ENCODE measurements at places on chromosomes 11 and 22.
A peak's percentile ranks its signal among the peaks of the same experiment; 100 is the strongest.

DNA sequence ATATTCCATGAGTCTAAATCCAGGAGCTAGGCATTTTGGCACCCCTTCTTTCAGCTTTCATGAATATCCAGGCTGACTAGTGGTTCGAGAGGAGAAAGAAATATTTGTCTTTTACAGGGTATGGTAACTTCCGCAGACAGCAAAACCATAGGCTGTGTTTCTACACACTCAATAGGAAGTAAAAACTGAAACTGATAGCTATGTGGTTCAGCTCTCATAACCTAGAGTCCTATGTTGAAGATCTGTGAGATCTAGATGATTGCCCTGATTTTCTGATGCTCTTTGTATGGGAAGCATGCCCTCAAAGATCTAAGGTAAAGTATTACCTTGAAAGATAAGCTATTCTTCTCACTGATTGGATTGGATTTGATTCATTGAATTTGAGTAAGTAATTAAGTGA lies 118.3 kb downstream of the CD44 start:
- DNase-seq = no peak

- DNase-seq = no peak
Measured at GRCh38 chr11:71294846-71295600, 42.6 kb upstream of the SHANK2 start.

DNA sequence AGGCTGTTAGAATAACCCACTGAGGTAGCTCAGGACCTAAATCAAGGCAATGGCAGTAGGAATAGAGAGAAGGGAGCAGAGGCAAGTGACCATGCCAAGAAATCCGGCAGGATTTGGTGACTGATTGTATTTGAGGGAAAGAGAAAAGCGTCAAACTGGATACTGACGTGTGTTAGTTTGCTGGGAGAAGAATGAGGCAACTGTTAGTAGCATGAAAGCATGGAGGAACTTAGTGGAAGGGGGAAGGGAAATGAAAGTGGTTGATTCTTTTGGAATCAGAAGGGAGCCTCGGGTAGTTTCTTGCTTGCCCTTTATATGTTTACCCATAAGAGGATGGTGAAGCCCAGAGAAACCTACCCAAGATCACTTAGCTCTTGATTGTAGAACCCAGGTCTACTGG lies 8.3 kb downstream of the PPFIBP2 start:
- no peak for DNase-seq

GRCh38 chr22:23089633-23090456 lies 19.5 kb downstream of the GNAZ start:
- DNase-seq = no peak

DNA sequence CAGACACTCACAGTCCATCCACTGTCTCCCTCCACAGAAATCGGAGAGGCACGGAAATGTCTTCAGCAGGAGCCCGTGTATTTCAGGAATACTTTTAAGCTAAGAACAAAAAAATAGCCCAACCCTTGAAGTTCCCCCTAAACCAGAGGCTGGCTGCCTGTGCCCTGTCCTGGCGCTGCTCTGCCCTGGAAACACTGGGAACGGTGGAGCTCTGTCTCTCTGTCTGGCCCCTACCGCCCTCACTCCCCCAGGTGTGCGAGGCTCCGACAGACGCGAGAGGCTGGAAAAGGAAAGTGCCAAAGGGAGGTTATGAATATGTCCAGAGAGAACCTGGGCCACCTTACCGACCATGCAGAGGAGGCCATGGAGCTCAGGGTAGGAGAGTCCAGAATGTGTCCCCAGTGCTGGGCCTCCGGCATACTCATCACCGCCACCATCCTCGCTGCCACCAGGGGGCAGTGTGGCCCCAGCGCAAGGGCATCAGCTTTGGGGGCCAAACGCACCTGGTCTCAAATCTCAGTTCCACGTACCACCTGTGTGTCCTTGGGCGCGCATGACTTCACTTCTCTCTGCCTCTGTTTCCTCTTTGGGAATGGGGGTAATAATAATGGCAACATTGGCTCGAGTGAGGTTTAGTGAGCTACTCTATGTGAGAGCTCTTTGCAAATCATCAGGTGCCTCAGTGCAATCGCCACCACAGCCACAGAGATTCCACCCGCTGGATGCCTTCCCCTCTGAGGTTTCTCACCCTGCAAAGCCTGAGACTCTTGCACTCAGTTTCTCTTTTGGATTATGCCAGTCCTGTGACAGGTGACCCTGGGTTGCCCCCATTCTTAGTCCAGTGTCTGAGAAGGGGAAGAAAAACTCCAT lies 10.4 kb upstream of the SLCO2B1 start:
- DNase-seq = peak; percentile 66

- no peak for DNase-seq
Measured at GRCh38 chr11:4665424-4665823, 21.6 kb downstream of the OR51E1 start.

DNA sequence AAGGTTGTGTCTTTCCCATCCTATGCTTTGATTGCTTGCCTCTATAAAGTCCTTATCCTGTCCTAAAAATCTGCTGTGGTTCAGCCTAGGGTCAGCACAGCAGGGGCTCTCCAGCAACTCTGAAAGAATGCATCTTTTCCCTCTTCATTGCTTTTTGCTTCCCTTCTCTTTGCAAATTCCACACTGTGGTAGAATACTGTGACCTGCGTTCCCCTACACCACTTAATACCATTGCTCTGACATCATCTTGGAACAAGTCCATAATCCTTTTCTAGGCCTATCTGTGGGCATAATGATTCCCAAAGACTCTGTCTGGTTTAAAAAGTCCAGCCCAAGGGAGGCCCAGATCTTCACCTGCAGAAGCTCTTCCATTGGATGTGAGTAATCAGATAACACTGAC lies 177.7 kb downstream of the NAV2 start:
- peak; percentile 82 for DNase-seq

DNA sequence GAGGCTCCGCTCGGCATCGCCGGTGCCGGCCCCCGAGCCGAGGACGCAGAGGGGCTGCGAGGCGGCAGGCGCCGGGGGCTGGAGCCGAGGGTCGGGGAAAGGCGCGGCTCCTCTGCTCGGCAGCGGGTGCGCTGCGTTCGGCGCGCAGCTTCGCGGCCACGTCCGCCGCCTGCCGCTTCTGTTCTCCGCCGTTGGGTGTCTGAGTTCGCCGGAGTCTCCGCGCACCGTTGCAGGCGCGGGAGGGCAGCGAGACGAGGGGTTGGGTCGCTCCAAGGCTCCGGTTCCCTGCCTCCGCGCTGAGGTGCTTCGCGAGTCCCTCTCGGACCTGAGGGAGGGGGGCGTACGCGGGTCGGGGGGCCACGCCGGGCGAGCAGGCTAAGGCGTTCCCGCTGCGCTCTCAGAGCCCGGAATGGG lies 347 bp downstream of the MN1 start:
- DNase-seq = no peak

- DNase-seq = no peak
Measured at GRCh38 chr11:2990617-2991451, 1.3 kb downstream of the NAP1L4 start.

DNA sequence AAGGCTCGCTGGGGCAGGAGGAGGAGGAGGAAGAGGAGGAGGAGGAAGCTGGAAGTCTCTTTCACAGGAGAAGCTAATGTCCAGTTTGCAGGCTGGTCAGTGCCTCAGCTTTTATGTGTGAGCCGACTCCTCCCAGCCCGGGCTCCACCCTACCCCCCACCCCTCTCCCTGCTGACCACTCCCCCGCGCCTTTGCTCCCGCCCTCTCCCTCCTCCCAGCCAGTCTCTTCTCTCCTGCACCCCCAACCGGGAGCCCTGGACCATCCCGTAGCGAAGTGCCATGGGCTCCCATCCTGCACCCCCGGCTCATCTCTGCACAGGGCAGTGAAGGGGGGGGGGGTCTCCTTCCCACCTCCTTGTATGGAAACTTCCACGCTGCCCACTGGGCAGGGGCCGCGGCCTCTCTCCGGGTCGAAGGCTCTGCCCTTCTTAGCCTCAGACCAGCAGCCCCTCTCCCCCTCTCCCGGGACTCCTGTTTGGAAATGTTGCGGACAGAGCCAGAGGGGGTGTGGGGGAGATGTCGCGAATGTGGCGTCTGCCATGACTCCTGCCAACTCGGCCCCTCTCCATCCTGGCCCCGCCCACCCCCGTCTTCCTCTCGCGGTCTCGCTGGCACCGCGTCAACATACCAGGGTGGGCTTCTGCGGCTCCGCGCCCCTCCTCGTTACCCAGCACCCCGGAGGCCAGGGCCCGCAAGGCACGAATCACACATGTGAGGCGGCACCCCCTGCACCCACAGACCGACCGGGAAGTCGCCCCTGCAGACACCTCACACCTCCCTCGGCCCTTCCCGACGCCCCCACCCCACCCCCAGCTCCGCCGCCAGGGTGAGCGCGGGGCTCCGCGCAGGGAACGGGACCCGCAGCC lies 1.8 kb downstream of the IGF2 start:
- peak; percentile 76 for DNase-seq

GRCh38 chr11:108511851-108512474 lies 13.8 kb upstream of the POGLUT3 start:
- DNase-seq = peak; percentile 78

- DNase-seq = no peak
Measured at GRCh38 chr11:45741582-45741981, 63.4 kb upstream of the SLC35C1 start.

- no peak for DNase-seq
Measured at GRCh38 chr22:36234919-36235318, 4.4 kb downstream of the APOL2 start.

DNA sequence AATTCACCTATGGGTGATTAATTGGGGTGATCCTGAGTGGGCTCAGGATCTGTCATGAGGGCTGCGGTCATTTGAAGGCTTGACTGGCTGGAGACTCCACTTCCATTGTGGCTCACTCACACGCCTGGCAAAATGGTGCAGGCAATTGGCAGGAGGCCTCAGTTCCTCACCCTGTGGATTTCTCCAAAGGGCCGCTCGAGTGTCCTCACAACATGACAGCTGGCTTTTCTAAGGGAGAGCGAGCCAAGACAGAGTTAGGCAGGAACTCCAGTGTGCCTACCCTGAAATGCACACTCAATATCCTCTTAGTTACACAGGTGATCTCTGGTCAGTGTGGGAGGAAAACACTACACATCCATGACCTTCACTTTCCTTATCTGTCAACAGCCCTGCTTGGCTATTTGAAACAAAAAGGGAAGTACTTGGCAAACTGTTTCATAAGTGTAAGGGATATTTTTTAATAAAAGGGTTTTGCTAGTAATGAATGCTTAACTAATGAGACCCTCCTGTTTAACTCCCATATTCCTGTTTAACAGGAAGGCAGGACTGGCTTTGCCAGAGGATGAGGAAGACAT lies 25.7 kb downstream of the OSBP2 start:
- DNase-seq = no peak

- DNase-seq = no peak
Measured at GRCh38 chr22:42643634-42644421, 3.4 kb upstream of the ATP5MGL start.

GRCh38 chr11:91158297-91158696 lies 935.4 kb upstream of the CHORDC1 start:
- no peak for DNase-seq

- DNase-seq = peak; percentile 34
Measured at GRCh38 chr11:6307876-6308275, 12.4 kb downstream of the CAVIN3 start.

DNA sequence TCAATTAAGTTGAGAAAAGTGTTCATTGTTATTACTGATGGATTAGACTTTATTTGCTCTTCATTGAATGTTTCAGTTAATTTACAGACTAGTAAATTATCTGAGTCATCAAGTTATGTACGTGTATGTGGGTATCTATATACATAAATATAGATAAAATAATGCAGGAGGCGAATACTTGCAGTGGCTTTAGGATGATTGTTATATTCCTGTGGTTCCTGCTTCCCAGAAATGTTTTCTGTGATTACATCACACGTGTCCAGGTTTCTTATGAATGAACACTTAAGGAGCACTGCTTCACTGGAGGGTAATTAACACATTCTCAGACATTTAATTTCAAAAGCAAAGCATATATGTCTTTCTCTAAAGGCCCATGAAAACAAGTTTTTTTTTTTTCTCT lies 28.4 kb downstream of the YAP1 start:
- DNase-seq = peak; percentile 56

- peak; percentile 99 for DNase-seq
Measured at GRCh38 chr11:57499413-57499982, 16.0 kb downstream of the SLC43A1 start.

GRCh38 chr11:133573081-133573480 lies 40.8 kb upstream of the OPCML start:
- DNase-seq = no peak

GRCh38 chr11:15824060-15824459 lies 532.3 kb downstream of the SOX6 start:
- no peak for DNase-seq

GRCh38 chr11:12689029-12689755 lies 15.0 kb downstream of the TEAD1 start:
- no peak for DNase-seq

DNA sequence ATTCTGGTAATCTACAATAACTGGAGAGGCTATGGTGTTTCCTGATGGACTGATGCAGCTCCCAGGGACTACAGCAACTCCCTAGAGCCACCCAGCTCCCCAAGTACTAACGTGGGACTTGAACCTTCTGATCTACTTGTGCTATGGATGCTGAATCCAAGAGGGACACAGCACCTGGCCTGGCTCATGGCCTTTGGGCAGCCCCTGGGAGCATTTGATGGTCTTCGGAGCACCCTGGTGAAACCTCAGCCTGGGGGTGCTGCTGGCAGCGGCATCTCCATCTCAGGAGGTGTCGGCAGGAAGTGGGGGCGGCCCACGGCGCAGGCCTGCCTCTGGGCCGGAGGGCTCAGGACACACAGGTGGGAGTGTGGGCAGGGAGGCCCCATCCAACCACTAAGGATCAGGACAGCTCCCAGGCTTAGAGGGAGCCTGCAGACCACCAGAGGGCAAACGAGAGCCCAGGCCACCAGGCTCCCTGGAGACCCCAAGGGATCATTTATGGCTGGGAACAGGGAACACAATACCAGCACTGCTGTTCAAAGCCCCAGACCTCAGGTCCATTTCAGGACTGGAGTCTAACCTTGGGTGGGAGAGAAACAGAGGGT lies 8.7 kb downstream of the EHD1 start:
- no peak for DNase-seq

- DNase-seq = peak; percentile 90
Measured at GRCh38 chr22:43090130-43090789, 1.1 kb upstream of the TTLL1 start.

- DNase-seq = no peak
Measured at GRCh38 chr11:12389676-12390657, 12.6 kb downstream of the PARVA start.

DNA sequence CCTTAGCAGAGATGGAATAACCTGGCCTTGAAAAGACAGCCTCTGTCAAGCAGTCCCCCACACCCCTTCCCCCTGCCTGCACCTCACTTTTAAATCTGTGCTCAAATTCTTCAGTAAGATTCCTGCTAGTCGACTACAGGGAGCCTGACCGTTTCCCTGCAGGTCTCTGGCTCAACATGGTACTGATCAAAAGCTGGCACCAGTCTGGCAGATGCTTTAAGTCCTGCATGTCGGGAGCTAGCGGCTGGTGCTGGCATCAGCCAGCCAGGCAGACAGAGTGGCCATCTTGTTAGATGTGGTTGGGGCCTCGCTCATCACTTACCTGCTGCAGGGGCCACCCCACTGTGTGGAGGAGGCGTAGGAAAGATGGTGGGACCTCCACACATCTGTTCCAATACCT lies 204.4 kb upstream of the SORL1-AS1 start:
- no peak for DNase-seq

GRCh38 chr11:125270711-125271110 lies 106.2 kb downstream of the PKNOX2 start:
- DNase-seq = no peak

- peak; percentile 34 for DNase-seq
Measured at GRCh38 chr11:112962579-112963367, 1.6 kb downstream of the NCAM1 start.

All from AG08395 (cell line).